ENCODE measurements at places on chromosomes 13 and 19. TPM values are rescaled to one million over a fixed set of nuclear protein-coding genes. Genes with fewer than 3 reads are reported as not detected.

GRCh38 chr13:107118506-107118905, 550.6 kb upstream of the ARGLU1 start:
- no peak for DNase-seq

The C19orf85 gene
- total RNA-seq: not detected

GRCh38 chr13:75521956-75522355, 15.7 kb downstream of the COMMD6 start:
- no peak for DNase-seq

DNA sequence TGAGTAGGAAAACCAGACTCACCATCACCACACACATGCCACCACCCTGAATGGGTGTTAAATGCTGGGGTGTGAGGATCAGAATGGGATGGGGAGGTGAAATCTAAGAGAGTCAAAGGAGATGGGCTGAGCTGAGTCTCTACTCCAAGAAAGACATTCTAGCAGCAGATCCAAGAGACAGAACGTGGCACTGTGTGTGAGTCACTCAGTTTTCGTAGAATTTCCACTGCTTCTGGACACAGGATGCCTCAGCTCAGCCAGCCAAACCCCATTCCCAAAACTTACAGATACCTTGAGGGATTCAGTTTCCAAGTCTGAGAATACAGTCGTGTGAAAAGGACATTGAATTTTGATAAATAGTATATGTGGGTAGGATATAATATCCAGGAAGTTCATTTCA, 7.3 kb upstream of the CYP2A7 start:
- no peak for DNase-seq

The MARCHF2 gene
- total RNA-seq: 10.1 TPM

The DNAAF3 gene
- 0.53 TPM for total RNA-seq

Data from activated CD4-positive, alpha-beta T cell treated with anti-CD3 and anti-CD28 coated beads for 36 hours (primary cell).